NCI-H187 (cell line): ENCODE measurements at places on chromosomes 11 and 22.

GRCh38 chr22:37015587-37015878 is 3.7 kb downstream of the TST start:
- DNase-seq = no peak

GRCh38 chr22:23555118-23555517 is 25.0 kb downstream of the IGLL1 start:
- DNase-seq = no peak

GRCh38 chr11:41039592-41039991 is 419.9 kb downstream of the LRRC4C start:
- no peak for DNase-seq

- no peak for DNase-seq
Observed at GRCh38 chr22:35023692-35024363, 42.1 kb upstream of the ISX start.

DNA sequence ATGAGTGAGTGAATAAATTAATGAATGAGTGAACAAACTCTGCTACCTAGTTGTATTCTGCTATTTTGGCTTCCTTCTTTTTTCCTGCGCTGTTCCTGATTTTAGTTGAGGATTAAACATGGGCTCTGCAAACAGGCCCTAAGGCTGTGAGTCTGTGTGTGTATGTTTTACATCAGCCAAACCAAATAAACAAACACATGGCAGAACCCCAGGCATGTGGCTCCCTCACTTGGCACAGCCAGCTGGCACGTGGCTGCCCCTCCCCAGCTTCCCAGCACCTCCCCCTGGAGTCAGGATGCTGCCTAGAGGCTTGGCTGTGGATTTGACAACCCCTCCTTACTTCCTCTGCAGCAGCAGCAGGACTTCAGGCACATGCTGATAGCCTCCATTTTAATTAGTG is 593.2 kb downstream of the INSC start:
- no peak for DNase-seq

DNA sequence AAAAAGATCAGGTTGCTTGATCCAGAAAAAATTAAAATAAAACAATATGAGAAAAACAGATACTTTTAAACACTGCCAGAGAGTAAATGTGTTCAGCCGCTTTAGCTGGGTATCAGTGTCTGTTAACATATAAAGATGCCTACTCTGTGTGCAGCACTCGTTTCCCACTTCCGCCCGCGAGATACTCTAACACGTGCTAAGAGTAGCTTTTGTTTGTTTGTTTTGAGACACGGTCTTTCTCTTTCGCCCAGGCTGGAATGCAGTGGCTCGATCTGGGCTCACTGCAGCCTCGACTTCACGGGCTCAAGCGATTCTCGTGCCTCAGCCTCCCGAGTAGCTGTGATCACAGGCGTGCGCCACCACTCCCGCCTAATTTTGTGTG is 531 bp upstream of the MEN1 start:
- no peak for DNase-seq

- DNase-seq = no peak
Observed at GRCh38 chr11:82936261-82936660, 34.7 kb downstream of the DDIAS start.

DNA sequence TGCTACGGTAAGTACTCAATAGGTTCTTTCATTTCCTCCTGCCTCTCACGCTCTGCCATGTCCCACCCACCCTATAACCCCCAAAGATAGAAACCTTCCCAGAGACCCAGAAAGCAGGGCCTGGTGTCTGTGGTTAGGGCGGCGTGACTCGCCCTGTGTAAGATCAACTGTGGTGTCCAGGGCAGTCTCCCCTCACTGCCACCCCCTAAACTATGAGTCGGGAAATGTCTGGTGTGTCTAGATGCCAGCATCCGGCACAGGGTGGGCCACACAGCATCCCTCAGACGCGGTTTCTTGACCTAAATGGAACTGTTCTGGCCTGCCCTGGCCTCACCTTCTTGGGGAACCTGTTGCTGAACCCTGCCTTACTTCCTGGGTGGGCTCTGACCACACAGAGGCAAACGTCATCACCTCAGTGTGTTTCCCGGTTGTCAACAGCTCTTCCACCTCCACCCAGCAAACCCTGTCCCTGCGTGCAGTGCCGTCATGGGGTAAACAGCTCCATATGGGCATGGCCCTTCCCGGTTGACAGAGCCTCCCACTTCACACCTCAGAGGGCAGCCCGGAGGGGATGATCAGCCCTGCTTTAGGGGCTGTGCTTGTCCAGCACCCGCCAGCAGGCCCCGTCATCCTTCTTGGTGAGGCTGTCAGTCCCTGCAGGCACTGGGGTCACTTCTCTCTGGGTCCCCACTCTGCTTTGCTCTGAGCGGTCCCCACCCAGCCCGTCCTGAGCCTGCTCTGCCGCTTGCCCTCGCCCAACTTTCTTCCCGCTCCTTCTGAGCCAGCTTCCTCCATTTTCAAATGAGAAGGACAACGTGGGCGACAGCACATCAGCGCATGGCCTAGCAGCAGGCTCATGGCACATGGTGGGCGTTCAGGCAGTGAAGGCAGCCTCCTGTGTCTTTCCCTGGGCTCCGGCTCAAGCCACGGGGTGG is 6.0 kb downstream of the WNT11 start:
- no peak for DNase-seq

DNA sequence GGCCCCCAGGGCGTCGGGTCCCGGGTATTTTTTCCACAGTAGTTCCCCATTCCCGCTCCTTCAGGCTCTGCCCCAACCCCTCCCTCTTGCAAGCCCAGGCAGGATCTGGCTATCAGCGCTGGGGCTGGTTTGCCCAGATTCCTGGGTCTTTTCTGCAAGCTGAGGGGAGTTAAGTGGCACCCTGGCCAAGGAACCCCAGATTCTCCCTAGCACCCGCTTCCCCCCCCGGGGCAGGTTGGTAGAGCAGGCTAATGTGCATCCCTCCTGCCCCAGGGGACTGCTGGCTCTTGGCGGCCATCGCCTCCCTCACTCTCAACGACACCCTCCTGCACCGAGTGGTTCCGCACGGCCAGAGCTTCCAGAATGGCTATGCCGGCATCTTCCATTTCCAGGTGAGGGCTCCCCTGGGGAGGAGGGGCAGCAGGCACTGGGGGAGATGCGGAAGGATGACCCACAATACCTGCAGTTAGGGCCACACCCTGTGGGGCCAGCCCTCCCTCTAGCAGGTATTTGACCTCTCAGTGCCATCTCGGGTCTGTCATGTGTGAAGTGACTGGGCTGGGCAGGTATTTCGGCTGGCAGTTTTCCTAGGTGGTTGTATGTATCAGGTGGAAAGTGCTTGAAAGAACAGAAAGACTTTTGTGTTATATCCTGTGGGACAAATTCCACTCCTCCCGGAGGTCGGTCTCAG is 1.6 kb downstream of the CAPN1 start:
- no peak for DNase-seq

DNA sequence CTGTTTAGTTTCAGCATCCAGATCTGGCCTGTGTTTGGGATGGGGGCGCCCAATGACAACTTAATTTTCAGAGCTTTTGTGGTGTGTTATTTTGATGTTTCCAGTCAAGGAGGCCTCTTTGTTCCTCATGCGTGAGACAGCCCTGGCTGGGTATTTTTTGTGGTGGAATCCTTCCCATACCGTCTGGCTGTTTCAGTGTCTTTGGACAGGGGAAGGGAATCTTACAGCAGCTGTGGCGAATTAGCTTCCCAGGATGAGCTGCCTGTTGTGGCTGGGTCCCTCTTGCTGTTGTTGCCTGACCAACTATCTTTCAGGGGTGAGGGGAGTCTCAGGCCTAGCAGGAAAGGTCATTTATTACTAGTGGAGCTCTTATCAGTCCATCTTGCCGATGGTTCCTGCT is 138.8 kb downstream of the ARHGAP20 start:
- no peak for DNase-seq

DNA sequence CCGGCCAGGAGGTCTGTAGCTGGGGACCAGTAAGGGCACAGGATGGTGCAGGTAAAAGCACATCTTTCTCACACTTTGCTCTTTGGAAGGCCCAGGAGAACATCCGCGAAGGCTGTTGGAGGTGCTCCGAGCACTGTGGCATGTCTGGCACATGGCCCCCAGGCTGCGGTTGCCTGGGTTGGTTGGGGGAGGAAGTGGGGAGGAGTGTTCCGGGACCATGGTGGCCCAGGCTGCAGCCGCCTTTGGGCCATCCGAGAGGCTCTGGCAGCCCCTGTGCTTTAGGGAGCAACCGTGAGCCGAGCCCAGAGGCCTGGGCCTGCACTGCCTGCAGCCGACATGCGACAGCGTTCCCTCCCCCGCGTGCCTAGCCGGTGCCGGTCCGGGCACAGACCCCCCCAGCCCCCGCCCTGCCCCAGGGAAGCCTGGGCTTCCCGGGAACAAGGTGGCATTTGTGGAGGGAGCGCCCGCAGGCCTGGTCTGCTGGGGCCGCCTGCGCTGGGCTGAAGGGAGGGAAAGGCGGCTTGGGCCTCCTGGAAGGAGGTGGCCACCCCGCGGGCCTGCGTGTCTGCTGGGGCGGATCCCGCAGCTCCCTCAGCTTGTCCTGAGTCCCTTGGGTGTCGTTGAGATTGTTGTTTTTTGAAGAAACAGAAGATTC is 57.9 kb downstream of the GRAMD4 start:
- no peak for DNase-seq

DNA sequence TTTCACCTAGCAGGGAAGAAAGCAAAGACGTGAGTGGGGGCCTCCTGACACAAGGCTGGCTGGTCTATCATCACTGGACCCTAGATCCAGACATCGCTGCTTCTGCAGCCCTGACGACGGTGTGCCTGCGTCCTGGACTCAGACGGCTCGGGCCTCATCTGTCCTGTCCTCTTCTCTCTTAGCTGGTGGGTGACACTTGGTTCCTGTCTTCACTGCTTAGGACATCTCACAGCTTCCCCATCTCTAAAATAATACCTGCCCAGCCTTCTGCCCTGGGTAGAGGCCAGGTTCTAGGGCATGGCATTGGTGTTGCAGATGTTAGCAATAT is 41.3 kb downstream of the APOL1 start:
- no peak for DNase-seq

GRCh38 chr22:45709060-45709739 is 37.6 kb downstream of the ATXN10 start:
- no peak for DNase-seq

DNA sequence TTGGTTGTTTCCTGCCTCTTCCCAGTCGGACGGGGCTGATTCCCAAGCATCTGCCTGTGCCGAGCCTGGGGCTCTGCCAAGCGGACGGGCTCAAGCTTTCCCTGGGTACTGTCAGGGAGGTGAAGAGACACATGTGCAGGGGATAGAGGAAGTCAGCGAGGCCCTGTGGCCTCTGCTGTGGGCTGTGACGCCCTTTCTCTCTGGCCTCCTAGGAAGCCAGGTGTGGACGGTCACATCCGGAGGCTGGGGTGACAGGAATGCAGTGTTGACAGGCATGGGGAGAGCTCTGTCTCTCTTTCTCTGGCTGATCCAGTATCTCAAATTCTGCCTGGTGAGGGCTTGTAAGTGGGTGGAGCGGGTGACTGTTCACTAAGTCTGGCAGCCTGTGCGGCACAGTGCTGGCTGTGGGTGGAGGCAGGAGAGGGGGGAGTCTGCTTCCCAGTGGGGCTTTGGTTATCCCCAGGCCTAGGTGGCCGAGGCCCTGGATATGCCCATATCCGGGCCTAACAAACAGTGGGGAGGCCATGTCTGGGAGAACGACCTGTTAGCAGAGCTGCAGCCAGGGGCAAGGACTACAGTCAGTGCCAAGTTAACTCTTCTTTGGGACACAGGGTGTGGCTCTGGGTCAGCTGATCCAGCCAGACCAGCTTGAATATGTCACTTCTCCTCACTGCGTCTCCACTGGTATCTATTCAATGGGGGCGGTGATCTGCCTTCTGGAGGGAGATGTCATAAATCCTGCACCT is 1.9 kb downstream of the KCTD17 start:
- DNase-seq = no peak

DNA sequence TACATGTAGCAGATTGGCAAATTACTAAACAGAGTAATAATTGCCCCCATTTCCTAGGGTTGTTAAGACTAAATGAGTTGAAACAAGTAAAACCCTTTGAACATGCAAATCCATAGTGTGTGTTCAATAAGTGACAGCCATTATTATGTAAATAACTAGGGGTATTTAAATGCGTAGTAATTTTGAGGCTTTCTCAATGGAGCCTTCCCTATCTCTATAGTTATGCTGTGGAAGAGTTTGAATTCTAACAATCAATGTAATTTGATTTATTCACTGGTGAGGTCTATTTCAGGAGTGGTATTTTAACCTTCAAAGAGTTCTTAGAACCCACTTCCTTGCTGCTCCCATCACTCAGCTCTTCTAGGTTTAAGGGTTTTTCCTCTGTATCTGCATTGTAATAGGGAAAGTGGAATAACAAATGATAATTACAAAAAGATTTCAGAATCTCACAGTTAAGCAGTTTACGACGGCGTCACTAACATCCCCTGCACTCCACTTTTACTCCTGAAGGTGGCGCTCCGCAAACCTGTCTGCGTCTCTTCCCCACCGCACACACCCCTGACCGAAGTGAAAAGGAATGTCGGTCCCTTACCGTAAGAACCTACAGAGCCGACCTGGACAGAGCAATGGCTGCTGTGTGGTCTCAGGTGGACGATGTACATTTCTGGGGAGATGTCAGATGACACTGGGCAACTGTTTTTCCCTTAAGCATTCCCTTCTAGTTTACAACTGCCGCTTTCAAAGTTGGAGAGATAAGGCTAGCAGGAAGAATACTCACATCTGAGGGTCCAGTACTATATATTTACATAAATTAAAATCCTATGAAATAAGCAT is 80.8 kb downstream of the ZC3H12C start:
- DNase-seq = no peak

GRCh38 chr22:38947321-38948140 is 9.9 kb upstream of the APOBEC3A start:
- DNase-seq = no peak

- no peak for DNase-seq
Observed at GRCh38 chr22:22229683-22230420, 14.7 kb upstream of the VPREB1 start.

- DNase-seq = no peak
Observed at GRCh38 chr11:9594267-9595046, 21.0 kb downstream of the WEE1 start.

DNA sequence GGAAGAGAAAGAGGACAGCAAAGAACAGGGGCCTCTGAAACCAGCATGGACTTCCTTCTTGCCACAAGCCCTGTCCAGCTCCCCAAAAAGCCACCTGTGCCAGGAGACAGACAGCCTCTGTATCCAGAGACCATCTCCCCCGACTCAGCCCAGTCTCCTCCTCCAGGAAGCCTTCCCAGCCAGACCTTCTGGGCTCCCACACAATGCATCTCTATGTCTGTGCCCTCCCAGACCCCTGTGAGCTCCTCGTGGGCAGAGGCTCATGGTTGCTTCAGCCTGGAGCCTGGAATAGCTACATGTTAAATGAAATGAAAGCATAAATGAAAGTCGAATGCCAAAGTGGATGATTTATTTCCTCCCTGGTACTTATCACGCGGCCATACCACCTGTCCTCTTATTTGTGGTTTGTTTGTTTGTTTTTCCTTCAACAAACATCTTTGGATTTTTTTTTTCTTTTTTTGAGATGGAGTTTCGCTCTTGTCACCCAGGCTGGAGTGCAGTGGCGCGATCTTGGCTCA is 7.3 kb upstream of the ARAP1 start:
- DNase-seq = peak; percentile 43
